ENCODE measurements at places on chromosomes 7 and 10.
A peak's percentile ranks its signal among the peaks of the same experiment; 100 is the strongest.

DNA sequence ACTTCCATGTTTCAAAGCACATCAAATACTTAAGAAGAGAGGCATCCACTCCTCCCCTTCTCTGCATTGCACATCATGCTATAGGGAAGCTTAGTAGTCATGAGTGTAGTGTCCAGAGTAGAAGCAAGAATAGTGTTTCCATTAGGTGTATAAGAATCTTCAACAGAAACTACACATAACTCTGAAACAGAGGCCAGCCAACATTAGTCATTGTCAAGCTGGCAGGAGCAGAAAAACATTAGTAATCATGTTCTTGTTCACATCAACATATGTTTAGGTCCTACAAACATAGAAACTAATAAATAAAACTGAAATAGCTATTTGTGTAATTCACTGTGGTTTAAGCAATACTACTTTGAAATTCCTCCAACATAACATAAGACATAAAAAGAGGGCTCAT lies 370.2 kb downstream of the PPP1R3A start:
- DNase-seq, result no peak

- no peak for DNase-seq
Measured at GRCh38 chr7:157150882-157151281, 12.2 kb downstream of the UBE3C start.

- DNase-seq, result no peak
Measured at GRCh38 chr10:63120554-63120953, 12.6 kb upstream of the NRBF2 start.

DNA sequence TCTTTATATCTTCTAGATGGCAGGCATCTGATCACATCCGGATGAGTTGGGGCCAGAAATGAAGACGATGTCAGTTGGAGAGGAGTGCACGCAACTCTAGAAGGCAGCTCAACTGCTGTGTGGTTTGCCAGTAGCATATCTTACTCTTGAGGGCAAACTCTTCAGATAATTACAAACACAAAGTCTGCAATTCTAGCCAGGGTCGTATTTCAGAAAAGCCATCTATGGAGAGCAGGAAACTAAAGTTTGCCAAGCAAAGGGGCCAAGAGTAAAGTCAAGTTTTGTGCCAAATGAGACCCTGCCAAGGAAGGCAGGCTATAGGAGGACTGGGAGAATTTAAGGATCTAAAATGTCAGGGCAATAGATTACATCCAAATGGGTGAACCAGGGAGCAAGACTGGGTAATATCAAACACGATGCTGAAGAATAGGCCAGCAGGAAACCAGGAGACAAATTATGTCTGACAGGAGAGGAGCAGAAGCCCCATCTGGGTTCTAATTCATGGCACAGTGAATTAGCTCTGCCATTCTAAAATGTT lies 312.5 kb upstream of the SEMA3C start:
- no peak for DNase-seq

DNA sequence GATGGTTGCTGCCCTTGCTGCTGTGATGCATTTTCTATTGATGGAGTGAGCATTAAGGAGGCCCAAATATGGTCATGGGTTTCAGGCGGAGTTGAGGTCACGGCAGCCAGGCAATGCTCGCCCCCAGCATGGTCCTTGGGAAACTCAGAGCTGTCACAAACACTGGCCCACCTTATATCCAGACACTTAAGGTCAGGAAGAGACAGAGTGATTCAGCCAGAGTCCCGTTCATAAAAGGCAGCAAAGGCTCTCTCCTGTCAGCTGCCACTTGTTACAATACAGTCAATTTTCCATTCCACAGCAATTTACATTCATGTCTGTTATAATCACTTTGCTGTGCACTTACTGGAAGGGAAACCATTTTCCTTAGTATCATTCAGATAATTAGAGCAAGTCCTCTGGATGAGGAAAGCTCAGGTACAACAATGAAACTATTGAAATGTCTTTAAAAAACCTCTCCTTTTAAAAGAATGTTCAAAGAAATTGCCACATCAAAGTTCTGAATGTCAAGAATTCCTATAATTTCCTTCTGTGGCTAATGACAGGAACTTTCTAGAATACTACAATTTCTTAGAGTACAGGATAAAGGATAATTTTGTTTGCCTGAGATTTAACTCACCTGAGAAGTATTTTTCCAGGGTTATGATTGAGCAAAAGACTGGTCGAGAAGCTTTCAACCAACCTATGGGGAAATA lies 14.8 kb upstream of the ANKRD1 start:
- DNase-seq, result no peak

DNA sequence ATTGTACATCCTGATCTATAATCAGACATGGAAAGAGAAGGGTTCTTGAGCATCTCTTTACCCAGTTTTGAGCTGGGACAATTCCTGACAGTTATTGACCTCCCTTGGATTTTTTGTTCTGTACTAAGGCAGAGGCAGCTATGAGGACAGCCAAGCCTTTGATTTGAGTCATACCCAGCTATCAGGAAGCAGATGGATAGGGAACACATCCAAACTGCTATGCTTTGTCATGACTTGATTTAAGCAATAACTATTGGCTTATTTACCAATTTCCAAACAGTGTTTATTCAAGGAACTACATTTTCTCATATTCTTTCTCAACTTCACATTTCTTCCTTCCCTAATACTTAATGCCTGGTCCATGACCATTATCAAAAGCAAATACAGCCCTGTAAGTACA lies 396.4 kb upstream of the STEAP1 start:
- no peak for DNase-seq

- DNase-seq, result no peak
Measured at GRCh38 chr7:74400420-74401136, 53.1 kb upstream of the GTF2IRD1 start.

DNA sequence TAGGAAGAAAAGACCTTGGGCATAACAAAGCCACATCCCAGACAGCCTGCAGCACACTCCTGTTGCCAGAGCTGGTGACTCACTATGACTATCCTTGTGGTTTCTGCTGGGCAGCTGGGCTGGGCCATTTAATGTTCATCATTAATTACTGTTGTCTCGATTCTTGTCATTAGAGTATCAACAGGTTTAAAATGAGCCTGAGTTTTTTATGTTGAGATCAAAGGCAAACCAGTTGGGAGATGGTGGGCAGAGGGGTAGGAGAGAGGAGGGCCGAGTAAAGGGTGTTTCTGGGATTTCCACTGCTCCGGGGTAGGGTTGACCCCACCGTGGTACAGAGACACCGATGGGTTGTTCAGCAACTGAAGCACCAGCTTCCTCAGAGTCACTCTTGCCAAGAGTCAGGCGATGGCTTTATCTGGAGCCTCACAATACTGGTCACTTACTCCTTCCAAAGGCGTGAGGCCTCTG lies 128.7 kb upstream of the LYZL1 start:
- DNase-seq, result no peak

- DNase-seq, result no peak
Measured at GRCh38 chr7:264541-265191, 25.3 kb upstream of the FOXL3 start.

DNA sequence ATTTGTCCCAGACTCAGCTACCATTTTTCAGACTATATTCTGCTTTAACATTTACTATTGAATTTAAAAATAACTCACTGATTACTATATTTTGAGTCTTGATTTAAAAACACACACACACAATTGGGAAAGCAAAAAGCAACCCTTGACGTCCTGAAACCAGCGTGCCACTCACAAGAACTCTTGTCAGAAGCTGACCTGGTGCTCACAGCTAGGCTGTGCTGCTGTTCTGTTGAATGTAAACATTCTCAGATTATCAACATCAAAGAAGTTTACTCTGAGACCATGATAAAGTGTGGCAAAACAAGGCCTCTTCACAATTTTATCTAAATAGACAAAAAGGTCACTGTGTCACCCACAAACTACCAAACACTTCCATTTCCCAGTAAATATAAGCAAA lies 62.6 kb upstream of the CACNA2D1 start:
- no peak for DNase-seq

DNA sequence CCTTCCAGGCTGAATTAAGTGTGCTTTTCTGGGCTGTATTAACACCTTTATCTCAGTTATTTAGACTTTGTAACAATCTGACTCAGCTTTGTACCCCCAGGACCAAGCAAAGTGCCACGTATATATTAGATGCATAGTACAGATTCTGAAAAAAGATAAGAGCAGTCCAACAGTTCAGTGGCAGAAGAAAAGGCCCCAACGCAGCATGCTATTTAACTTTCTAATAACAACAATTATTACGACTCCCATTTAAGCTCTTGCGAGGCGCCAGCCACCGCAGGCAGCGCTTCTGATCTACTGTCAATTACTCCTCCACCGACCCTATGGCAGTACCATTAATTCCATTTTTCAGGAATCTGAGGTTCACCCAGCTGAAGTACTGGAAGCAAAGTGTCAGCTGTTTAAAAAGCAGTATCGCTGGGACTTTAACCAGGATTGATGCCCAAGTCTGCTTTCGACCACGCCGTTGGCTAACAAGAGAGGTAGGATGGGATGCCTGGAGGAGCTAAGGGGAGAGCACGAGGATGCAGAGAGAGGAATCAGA lies 638 bp downstream of the LIPA start:
- DNase-seq, result no peak

DNA sequence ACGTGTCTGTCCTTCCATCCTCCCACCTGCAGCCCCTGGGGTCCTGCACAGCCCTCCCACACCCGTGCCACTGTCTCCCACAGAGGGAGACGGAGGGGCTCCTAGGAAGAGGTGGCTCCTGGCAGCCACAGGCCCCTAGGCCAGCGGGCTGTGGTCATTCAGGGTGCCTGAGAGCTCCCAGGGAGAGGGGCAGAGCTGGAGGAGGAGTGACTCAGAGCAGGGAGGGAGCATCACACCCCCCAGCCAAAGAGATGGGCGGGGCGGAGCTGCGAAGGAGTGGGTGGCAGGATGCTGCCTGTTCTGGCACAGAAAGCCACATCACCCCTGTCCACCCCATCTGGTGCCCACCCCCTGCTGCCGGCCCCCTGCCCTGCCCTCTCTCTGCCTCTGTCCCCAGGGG lies 50.5 kb downstream of the STK32C start:
- DNase-seq, result no peak

DNA sequence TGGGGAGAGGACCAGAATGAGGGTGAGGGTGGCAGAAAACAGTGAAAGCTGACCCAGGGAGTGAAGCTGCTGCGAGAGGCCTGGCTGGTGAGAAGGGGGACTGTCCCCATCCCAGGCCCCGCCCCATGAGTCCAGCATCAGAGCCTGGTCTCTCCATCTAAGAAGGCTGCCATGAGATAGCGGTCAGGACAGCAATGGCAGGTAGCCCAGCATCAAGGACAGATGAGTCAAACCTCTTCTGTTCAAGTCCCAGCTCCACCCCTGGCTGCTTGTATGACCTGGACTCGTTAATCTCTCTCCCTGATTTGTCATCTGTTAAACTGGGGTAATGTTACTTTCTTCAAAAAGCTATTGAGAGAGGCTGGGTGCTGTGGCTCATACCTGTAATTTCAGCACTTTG lies 22.2 kb downstream of the GPNMB start:
- no peak for DNase-seq

GRCh38 chr10:103695584-103696005 lies 159.8 kb downstream of the SH3PXD2A start:
- DNase-seq, result no peak

GRCh38 chr10:12656518-12657142 lies 307.3 kb downstream of the CAMK1D start:
- peak; percentile 48 for DNase-seq

GRCh38 chr10:95499482-95499989 lies 61.6 kb downstream of the SORBS1 start:
- DNase-seq, result no peak

DNA sequence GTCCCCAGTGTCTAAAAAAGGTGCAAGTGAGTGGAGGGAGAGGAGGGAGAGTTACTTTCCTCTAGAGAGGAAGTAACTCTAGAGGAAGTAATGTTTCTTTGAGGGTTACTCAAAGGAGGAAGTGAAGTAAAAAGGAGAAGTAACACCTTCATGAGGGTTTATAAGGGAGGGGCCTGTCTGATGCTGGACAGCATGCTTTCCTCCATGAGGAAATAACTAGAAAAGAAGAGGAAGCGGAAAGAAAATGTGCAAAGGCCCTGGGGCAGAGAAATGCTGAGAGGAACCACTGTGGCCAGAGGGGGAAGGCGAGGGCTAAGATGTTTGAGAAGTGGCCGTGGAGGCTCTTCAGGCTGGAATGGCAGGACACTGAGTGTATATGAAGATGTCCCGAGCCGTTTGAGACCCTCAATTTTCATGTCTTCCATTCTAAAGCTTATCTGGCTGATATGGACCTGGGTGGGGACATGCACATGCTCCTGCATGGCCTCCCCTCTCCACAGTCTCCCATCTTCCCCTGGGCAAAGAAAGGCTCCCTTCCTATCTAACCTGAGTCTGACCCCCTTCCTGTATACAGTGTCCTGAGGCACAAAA lies 3.4 kb upstream of the SLC18A2 start:
- no peak for DNase-seq

DNA sequence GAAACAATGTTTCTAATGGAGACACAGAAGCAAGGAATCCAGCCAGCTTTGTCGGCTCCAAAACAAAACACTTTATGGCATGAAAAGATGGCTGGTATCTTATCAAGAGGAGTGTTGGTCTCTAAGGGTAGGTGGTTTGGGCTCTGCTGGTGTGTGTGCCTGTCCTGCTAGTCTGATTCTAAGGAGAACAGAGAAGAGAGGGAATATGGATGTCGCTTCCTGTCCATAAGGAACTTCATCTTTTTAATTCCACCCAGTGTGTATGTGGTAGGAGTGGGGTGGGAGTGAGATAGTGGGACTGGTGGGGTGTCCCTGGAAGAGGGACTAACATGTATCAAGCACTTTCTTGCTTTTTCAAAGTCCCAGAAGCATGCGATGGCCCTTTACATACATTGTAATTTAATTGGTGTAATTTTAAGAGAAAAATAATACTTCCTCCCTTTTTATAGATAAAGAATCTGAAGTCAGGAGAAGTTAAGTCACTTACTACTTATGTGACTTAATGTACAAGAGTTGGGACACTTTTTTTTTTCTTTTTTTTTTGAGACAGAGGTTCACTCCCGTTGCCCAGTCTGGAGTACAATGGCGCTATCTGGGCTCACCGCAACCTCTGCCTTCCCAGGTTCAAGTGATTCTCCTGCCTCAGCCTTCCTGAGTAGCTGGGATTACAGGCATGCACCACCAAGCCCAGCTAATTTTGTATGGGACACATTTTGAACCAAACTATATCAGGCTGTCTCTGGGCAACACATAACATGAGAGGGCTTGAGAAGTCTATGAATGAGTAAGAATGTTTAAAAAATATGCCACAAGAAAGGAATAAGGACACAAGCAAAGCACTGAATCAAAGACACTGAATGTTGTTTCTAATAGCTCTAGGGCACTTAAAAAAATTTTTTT lies 18.8 kb downstream of the NT5C3A start:
- DNase-seq, result no peak

DNA sequence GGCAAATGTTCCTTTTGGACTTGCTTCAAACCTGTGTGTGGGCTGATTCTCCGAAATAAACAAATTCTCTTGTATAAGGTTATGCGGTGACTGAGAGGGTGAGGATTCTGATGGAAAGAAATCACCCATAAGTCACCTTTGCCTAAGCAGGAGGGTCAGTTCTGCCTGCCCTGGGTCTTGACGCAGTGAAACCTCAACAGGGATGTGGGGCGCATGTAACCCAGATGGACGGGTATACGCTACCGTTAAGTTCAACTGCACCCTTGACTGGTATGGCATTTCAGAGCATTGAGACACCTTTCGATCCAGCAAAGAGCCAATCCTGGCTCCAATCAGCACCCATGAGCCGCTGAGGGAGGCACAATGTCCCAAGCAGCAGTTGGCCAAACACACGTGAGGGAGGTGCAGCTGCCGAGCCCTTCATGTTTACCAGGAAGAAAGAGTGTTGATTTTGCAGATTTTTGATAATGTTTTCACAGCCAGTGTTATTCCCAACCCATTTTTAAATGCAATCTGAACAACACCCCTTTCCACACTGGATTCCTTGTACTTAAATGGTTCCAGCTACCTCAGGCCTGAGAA lies 48.1 kb downstream of the SORBS1 start:
- DNase-seq, result no peak

- DNase-seq, result no peak
Measured at GRCh38 chr7:29469976-29470557, 93.6 kb upstream of the PRR15 start.

Data from CD4-positive, alpha-beta T cell treated with Interleukin-6 at 100 ng/mL for 8 hours (primary cell).